Stimulated activated CD4-positive, alpha-beta T cell treated with anti-CD3 and anti-CD28 coated beads, Interleukin-1b, Interleukin-23, amount 100 ng/mL, for 1 hour (primary cell): ENCODE measurements at places on chromosomes 1 and 21.

DNA sequence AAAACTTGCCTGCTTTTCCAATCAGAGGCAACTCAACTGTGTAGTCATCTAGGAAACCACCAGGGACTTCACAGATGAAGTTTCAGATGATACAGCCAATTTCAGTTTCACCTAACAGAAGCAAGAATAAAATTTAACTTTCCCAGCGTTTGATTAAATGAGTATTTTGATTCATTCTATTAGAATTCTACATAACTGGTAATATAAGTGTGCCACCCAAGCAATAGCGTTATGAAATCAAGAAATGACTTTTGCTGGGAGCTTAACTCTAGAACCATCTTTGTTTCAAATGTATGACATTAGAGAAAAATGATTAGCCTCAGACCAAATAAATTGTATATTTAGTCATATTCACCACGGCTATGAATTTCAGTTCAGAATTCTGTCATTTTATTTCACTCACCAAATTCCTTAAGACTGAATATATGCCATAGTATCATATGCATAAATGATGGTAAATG is 239.3 kb downstream of the NRIP1 start:
- DNase-seq: no peak

DNA sequence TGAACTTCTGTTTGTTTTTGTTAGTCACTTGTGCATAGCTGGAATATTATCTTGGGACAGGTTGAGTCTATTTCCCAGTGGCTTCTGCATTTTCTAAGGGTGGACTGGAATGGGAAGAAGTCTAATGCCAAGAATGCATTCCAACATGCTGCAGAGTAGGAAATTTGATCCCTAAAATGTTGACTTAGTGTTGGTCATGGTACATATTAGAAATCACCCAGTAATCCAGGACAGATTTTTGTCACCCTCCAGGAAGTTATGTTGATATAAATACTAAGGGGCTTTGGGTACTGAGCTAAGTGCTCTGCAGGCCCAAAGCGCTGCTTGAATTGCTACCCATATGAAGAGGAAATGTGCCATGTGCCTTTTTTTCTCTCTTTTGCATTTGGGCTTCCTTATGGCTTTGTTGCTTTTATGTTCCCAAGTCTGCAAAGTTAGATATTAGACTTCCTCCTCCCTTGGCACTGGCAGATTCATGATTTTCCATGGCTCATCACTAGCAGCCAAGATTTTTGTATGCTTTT is 10.0 kb downstream of the ARID1A start:
- DNase-seq: no peak

DNA sequence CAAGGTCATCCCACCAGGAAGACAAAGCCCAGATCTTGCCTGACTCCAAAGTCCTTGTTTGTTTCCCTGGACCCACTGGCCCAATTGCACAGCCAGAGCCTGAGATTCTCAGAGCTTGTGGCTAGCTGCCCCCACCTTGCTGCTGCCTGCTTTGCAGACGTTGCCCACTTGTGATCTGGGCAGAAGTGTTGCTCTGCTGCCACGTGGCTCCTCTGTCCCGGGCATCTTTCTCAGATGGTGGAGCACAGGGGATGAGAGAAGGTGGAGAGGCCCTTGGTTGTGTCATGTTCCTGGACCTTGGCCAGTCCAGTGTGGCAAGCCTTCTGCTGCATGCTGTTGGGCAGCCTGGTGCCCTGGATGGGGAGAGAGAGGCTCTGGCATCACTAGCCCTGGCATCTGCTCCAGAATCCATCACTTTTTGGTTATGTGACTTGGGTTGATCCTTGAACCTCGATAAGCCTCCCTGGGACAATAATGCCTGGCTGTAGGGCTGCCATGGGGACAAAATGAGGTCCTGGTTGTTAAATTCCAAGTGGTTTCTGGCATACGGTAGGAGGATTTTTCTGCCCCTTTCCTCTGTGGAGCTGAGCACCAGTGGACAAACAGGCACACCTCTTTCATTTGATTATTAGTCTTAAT is 1.5 kb upstream of the NR0B2 start:
- no peak for DNase-seq

- DNase-seq: no peak
Observed at GRCh38 chr21:46556802-46557201, 48.1 kb downstream of the S100B start.

DNA sequence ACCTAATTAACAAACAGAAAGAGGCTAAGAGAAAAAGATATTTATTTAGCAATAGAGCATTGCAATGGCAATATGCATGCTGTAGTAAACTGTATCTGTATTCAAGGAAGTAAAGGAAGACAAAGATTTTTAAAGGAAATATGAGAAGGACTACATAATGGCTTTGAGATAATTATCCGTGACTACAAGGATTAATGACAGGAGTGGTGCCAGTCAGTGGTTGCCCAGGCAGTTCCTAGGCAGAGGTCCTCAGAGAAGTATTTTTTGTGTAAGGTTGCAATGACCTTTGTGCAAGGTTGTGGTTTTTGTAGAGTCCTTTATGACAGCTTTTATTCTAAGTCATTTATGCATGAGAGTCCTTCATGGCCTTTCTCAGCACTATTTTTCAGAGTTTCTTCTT is 711.1 kb upstream of the CHRM3 start:
- DNase-seq: no peak

GRCh38 chr1:81550753-81551152 is 250.0 kb upstream of the ADGRL2 start:
- DNase-seq: no peak

GRCh38 chr1:199302554-199302953 is 663.7 kb downstream of the PTPRC start:
- DNase-seq: no peak

DNA sequence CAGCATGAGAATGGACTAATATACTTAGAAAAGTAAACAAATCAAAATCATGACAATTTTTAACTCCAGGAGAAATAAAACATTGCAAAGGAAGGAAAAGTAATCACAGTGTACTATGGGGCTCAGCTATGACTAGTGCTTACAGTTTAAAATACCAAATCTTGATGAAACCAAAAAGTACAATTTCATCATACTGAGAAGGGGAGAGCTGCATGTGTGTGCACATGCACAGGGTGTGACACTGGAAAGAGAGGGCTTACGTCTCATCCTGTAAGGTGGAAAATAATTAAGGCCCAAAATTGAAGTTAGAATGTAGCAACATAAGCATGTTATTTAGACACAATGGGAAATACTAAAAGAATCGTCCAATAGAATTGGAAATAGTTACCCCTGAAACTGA is 64.6 kb downstream of the OMA1 start:
- no peak for DNase-seq

- no peak for DNase-seq
Observed at GRCh38 chr21:46058431-46059145, 39.3 kb upstream of the COL6A2 start.

- DNase-seq: no peak
Observed at GRCh38 chr1:161162806-161163205, 3.4 kb upstream of the PPOX start.

GRCh38 chr1:117051224-117052064 is 8.7 kb upstream of the TTF2 start:
- DNase-seq: no peak

- no peak for DNase-seq
Observed at GRCh38 chr21:33685613-33686197, 43.4 kb downstream of the ITSN1 start.

- DNase-seq: no peak
Observed at GRCh38 chr1:81183051-81183450, 617.7 kb upstream of the ADGRL2 start.

DNA sequence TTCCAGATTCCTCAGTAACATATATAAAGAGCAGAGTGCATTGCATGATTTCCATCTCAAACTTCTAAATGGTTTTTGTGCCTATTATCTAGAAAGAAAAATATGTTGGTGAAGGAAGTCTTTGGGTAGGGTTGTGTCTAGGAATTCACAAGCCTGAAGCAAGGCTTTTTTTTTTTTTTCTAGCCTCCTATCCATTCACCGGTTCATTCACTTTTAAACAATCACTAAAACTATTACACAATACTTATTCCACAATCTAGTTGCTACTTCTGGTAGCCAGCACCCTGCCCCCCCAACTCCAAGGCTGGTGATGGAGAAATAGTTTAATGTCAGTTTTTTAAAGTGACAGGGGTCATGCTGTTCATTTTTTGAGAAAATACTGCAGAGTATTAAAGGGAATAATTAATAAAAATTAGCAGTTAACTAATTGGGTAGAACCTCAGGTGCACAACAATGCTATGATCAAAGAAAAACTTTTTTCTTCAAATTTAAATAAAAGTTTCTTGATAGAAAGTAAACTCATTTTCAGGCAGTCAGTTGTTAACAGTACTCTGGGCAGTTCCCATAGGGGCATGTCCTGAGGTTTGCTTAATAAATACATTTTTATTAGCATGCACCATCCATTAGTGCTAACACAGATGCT is 10.9 kb downstream of the IRF2BP2 start:
- no peak for DNase-seq

DNA sequence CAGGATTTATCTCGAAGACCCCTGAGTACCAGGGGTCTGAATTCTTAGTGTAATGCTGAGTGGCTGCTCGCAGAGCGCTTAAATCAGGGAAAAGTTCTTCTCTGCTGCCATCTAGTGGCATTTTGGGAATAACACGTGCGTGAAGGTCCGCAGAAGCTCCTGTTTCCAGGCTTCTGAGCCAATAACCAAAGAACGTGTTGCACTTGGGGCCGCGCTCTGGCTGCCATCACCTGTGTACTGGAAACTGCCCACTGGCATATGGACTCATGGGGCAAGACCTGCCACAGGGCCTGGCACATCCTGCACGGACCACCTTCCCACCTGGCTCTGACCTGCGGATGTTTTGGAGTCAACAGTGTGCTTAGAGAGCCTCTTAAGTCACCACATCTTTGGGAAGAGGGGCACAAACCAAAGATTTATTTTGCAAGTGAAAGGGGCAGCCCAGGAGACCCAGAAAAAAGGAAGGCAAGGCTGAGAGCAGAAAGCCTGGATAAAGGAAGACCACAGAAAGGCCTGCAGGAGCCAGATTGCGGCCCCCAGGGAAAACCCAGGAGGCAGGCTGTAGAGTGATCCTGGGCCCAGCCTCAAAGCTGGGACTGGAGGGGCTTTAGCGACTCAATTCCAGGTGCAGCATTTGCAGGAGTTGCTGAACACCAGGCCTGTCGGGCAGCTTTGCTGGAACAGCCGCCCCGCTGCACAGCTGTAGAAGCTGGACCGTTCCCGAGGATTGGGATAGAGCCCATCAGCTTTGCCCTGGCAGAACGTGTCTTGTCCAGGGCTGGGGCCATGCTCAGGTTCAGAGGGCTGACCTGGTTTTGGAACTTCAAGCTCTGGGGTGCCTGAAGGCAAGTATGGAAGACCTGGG is 13.0 kb downstream of the CHIT1 start:
- DNase-seq: peak; percentile 10

DNA sequence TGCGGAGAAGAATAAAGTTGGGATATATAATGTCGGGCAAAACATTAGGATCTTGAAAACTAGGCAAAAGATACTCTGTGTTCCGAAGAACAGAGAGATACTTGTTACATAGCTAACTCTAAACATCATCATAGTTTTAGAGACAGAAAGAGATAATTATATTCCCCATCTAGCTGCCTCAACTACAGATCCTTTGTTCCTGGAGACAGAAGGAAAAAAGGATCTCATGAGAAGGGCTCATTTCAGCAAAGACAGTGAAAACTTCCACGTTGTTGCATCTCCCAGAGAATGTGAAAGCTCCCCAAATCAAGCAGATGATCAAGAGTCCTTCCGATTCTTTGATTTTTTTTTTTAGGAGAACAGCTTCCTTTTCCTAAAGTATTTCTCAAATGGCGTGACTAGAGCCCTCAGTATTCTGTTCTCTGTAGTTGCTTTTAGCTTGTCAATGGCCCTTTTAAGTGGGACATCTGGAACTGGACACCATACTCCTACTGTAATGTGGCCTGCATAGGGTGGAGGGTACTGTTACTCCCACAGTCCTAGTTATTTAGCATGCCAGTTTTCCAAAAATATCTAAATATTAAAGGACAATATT is 1048.2 kb downstream of the TTLL7 start:
- DNase-seq: no peak

DNA sequence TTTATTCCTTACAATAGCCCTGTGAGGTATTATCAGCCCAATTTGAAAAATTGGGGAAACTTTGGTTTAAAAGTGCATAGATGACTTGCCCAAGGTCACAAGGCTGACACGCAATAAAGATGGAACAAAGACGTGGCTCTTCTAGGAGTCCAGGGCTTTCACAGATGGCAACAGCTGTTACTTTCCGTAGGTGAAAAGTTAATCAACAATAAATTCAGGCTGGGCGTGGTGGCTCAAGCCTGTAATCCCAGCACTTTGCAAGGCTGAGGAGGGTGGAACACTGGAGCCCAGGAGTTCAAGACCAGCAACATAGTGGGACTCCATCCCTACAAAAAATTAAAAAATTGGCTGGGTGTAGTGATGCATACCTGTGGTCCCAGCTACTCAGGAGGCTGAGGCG is 87.8 kb upstream of the ATF3 start:
- no peak for DNase-seq

GRCh38 chr1:184158896-184159681 is 107.6 kb downstream of the TSEN15 start:
- DNase-seq: no peak

- DNase-seq: no peak
Observed at GRCh38 chr1:115179397-115180079, 90.2 kb upstream of the TSPAN2 start.

DNA sequence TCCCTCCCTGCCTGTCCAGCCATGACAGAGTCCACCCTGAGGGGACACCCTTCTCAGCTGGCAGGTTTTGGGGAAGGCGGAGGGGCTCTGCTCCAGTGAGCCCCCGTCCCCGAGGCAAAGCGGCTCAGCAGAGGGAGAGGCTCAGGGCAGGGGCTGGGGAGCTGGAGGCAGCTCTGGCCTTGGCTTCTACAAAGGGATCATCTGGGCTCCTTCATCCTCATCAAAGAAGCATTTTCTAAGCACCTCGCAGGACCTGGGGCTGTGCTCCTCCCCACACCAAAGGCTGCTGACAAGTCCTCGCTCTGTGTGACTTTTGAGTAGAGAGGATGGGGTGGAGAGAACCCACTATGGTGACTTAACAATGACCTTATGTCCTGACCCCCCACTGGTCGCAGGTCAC is 21.0 kb upstream of the CLSTN1 start:
- no peak for DNase-seq

DNA sequence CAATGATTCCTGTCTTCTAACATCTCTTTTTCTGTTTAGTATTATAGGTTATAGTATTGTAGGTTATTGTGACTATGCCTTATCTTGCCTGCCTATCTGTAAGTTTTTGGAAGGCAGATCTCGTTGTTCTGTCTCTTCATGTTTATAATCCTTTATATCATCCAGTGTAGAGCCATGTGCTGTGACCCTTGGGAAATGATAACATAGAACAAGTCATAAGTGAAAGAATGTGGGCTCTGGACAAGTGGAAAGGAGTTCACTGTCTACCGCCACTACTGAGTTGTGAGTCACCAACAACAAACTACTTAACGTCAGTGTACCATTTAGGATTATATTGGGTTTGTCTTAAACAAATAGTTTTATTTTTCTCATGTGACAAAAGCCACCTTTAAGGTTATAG is 139.3 kb downstream of the LYPLAL1 start:
- no peak for DNase-seq
